Ammon's horn (tissue), 1 donor: ENCODE measurements at places on chromosomes 3 and 15.

- no peak for DNase-seq
These were observed 234.1 kb upstream of the FEZF2 start for GRCh38 chr3:62607287-62608029.

GRCh38 chr3:65625305-65625704 lies 413.4 kb downstream of the MAGI1 start:
- DNase-seq = no peak

- peak; percentile 51 for DNase-seq
These were observed 61.4 kb downstream of the GABRB3 start for GRCh38 chr15:26711445-26711844.

GRCh38 chr3:127041933-127042332 lies 59.0 kb downstream of the PLXNA1 start:
- no peak for DNase-seq

DNA sequence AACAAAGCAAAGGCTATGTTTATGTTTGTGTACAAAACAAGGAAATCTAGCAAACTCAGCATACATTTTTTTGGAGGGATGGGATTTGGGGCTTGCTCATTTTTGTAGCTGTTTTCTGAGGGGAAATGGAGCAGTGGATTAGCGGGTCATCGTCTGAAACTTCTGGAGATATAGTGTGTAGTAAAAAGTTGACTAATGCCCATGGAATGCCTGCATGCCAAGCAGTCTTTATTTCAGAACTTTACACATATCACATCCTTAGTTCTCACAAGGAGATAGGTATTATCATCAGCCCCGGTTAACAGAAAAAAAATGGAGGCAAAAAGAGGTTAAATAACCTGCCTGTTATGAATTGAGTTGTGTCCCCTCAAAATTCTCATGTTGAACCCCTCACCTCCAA lies 47.1 kb downstream of the ATP13A4 start:
- DNase-seq = no peak

DNA sequence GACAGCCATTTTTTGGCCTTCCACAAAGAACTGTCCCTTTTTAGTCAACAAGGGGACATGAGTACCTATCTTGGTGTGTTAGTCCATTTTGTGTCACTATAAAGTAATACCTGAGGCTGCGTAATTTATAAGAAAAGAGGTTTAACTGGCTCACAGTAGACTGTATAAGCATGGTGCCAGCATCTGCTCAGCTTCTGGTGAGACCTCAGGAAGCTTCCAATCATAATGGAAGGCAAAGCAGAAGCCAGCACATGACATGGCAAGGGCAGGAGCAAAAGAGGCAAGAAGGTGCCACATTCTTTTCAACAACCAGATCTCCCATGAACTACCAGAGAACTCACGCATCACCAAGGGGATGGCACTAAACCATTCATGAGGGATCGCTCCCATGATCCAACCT lies 66.1 kb upstream of the VGLL4 start:
- no peak for DNase-seq

- peak; percentile 43 for DNase-seq
These were observed 106.2 kb upstream of the CHMP2B start for GRCh38 chr3:87120881-87121280.
